ENCODE measurements at places on chromosomes 2 and 18.
A peak's percentile ranks its signal among the peaks of the same experiment; 100 is the strongest.

DNA sequence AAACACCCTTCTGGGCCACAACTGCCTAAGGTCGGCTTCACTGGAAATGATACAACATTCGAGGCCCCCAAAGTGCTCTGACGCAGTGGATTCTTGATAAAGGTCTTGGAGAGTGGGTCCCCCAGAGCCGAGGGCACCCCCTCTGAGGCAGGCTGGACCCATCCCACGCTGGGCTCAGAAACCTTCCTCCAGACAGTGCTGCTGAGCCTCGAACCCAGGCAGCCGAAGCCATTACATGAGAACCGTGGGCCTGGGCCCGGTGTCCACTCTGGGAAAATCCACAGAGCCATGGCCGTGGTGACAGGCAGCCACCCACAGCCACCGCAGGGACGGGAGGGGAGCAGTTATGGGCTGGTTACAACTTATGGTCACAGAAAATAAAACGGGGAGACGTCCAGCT lies 81.4 kb upstream of the ID2 start:
- DNase-seq = no peak

- no peak for DNase-seq
These were observed 81.7 kb downstream of the ARHGEF4 start for GRCh38 chr2:130918393-130918792.

DNA sequence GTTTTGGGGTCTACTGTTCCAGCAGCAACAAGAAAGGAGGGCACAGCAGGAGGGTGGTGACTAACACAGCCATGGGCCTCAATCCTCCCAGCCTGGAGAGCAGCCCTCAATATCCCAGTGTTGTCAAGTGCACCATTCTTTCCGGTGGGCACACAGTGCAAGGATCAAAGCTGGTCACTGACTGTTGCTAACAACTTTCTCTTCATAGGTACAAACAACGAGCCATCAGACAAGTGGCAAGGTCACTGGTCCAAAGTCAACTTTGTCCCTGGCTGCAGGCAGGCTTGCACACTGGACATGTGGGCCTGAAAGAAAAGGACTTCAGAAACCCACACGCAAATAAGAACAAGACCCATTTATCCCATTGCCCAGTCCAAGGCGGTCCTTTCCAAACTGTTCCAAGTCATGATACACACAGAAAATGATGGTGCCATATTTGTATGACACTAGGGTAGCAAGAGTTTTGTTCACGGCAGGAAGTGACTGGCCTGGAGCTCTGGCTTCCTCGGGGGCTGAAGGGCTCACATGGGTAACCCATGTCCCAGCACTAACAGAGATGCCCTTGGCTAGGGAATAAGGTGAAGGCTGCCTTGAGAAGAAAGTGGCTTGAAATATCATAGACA lies 57.0 kb downstream of the KCTD1 start:
- no peak for DNase-seq

GRCh38 chr2:152449578-152449977 lies 114.6 kb downstream of the FMNL2 start:
- no peak for DNase-seq

- peak; percentile 14 for DNase-seq
These were observed 350.9 kb downstream of the PARD3B start for GRCh38 chr2:204896146-204896545.

DNA sequence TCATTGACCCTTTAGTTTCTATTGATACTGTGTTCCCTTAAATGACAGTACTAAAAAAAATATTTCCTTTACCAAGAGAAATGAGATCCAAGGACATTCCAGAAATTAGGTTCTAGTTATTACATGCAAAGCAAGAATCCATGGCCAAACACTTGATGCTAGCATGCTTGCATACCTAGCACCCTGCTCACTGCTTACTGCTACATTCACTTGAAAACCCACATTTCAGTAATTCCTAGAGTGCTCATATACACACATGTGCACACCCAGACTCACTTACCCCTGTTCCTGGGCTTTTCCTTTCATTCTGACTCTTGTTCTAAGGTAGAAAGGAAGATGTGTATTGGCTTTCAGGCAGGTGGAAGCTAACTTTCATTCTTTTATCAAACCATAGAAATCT lies 395.9 kb downstream of the THSD7B start:
- DNase-seq = no peak

DNA sequence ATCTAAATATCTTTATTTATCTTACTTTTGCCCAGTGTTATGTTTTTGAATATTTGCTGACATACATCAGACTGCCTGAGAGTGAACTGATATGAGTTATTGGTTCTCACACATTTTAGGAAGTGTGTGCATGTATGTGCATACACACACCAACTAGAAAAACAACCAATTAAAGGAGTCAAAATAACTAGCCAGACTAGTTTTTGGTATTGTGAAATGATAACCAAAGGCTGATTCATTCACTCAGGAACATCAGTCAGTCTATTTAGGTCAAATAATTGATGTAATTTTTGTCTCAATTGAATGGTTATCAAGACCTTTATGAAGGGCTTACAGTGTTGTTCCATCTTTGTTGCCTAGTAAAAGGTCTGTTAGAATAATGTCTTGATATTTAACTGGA lies 369.3 kb upstream of the VRK2 start:
- no peak for DNase-seq

GRCh38 chr2:206800506-206801417 lies 35.4 kb downstream of the FASTKD2 start:
- peak; percentile 18 for DNase-seq

GRCh38 chr18:70069382-70069781 lies 121.7 kb upstream of the CD226 start:
- DNase-seq = no peak

- no peak for DNase-seq
These were observed 129.2 kb upstream of the CYP26B1 start for GRCh38 chr2:72276876-72277275.

GRCh38 chr2:200845669-200846325 lies 18.7 kb downstream of the CLK1 start:
- DNase-seq = no peak

DNA sequence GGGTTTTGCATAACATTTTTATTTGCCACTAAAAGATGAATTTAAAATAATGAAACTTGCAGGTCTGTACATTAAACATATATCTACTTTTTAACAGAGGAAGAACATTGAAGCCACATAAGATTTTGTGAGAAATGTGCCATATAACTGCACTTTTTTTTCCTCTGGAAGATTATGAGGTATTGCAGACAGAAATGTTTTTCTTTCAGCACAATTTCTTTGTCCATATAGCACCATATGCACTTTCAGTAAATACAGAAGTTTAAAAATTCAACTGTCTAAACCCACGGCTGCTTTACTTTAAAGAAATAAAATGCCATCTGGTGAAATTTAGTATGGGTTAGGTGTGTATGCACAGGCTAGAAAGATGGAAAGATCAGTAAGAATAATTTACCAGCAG lies 470 bp upstream of the FAP start:
- no peak for DNase-seq

DNA sequence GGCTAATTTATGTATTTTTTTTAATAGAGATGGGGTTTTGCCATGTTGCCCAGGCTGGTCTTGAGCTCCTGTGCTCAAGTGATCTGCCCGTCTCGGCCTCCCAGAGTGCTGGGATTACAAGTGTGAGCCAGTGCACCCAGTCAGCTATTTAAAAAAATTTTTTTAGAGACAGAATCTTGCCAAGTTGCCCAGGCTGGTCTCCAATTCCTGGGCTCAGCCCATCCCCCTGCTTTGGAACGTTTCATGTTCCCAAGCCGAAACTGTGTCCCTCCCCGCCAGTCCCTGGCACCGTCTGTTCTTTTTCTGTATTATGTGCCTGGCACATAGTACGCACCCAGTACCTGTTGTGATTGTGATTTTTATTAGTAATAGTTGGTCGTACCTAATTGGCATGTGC lies 63.1 kb upstream of the MGAT5 start:
- DNase-seq = no peak

DNA sequence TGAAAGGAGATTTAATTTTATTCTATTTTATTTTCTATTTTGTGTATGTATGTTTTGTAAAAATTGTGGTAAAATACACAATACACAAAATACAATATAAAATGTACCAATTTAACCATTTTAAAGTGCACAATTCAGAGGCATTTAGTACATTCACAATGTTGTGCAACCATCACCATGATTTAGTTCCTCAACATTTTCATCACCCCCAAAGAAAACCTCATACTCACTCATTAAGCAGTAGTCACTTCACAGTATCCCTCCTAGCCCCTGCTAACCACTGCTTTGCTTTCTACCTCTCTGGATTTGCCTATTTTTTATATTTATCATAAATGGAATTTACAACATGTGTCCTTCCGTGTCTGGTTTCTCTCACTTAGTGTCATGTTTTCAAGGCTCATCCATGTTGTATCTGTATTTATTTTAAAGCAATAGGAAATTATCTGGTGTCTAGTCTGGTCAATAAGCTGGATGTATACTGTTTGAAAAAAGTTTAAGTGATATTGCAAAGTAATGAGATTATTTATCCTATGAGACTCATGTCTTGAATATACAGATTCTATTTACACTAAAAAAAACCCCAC lies 77.9 kb upstream of the GLS start:
- no peak for DNase-seq

DNA sequence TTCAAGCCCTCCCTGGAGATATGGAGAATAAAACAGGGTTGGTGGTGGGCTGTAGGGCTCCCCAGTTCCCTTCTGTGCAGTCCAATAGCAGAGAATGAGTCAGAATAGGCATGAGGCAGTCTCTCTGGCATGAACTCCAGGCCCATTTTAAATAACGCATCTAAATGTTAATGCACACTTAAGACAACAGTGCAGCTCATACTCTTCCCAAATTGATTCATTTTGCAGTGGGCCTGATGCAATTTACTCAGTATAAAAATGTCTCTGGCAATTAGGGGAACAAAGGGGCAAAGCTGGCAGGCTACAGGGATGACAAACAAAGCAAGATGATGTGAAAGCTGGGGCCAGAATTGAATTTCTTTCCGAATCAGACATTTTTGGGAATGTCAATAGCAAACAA lies 402.8 kb downstream of the CLIP4 start:
- no peak for DNase-seq

DNA sequence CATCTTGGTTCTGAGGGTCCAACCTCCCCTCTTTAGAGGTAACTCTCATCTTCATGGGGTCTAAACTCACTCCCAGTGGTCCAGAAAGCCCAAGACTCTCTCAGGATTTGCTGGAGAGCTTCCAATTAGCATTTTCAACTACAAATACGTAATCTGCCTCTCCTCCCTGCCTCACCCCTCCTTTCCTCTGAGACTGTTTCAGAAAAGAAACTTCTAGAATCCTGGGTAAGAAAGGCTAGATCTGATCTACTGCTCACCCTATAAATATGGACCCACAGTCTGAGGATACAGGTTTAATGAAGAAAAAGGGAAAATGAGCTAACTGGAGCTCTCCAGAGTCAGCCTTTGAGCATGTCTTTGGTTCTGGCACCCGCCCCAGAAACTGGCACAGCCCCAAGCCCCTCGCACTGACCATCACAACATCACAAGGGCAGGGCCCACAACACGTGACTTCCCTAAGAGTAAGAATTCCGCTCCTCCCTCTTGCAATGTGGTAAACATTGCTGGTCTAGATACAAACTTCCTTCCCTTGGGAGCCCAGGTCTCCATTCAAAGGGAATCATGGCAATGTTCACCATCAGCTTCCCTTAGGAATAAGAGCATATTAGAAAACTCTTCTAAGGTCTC lies 21.7 kb upstream of the IHH start:
- DNase-seq = no peak

DNA sequence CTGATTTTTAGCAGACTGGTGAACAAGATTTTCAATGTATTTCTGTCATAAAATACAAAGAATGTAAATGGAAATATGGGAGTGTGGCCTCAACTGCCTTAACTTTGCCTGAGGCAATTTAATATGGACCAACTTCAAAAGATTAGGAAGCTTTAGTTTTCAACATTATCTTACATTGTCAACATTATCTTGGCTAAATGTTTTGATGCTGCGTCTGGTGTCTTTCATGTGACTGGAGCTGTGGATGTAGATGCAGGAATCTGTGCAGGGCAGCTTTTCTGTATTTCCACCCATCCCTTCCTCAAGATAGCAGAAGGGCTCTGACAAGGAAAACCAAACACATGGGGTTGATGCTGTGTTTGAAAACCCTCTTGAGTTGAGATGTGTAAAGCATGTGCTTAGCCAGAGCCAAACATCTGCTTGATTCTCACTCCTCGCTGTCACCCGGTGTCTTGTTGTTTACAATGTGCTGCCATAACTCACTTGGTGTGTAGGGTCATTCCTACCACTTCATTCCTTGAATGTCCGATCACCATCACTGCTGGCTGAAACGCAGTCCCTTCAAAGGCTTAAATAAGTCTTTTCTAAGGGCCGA lies 33.0 kb downstream of the COPS8 start:
- DNase-seq = no peak

- no peak for DNase-seq
These were observed 29.8 kb upstream of the ACAA2 start for GRCh38 chr18:49843131-49843530.

GRCh38 chr2:112163541-112163981 lies 25.4 kb downstream of the FBLN7 start:
- DNase-seq = no peak

- no peak for DNase-seq
These were observed 103.5 kb downstream of the SPTBN1 start for GRCh38 chr2:54559593-54560145.

DNA sequence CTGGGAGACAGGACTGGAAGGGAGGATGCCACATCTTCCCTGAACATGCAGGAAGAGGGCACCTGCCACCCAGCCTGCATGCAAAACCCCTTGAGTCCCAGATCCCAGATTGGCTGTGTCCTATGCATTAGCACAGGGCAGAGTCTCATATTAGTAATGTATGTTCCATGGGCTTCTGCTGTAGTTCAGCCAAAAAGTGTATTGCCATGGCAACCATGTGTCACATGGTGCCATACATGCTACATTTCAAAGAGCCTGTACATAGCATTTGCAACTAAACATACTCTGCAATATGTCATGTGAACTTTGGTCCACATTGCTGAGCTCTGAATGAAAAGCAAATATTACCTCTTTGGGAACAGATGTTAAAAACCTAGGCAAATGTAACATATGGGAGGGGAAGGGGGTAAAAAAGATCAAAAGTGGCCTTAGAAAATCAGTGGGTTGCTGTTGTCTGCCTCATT lies 78.4 kb downstream of the DPP4 start:
- DNase-seq = no peak

Measured in GM06990 (cell line).